ENCODE measurements at places on chromosomes 3 and 15.

- DNase-seq = no peak
Observed at GRCh38 chr3:119500901-119501300, 2.6 kb downstream of the TIMMDC1 start.

DNA sequence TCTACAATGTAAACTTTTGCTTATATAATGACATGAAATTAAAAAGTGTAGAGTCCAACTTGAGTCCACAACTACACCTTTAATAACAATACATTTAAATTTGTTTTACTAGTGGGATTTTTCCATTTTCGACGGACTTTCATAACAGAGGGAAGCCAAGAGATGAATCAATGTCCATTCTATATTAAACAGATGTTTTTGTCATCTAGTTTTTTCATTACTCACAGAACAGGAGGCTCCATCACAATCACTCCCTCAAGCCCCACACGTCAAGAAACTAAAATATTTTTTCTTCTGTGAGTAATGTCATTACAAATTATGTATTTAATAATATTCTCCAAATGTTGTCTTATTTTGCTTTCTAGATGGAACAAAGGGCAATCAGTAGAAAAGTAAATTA lies 932.9 kb downstream of the ROBO1 start:
- DNase-seq = no peak

- DNase-seq = no peak
Observed at GRCh38 chr3:61944726-61945125, 383.4 kb downstream of the PTPRG start.

- no peak for DNase-seq
Observed at GRCh38 chr15:59424616-59425015, 13.4 kb upstream of the FAM81A start.

- no peak for DNase-seq
Observed at GRCh38 chr3:126472277-126473006, 3.2 kb downstream of the ZXDC start.

DNA sequence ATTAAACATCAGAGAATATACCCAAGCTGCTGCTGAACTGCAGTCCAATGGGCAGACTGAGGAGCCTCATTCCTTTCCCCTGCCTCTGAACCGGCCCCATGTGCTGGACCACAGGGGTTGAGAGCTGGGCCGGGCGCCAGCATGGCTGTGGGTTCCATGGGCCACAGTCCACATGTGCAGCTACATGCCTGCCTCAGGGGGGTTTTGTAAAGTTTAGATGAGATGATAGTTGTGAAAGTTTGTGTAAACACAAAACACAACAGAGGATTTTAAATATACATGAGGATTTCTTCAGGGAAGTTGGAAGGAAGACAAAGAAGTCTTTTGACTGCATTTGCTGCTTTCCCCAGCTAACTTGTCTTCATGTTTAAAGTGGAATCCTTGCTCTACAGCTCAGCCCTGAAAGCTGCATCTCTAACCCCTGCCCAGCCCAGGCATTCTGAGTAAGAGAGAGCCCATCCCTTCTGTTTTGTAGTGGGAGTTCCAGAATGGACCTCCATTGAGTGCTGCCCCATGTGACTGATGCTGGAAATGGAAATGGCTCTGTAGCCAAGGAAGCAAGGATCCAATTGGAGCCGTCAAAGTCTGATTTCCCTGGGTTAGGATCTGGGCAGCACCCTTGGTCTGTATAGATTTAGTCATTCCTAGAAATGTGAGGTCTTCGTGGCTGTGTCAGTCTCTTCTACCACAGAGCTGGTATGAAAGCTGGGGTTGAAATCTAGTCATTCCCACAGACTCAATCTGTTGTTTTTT lies 17.5 kb downstream of the SLC12A8 start:
- DNase-seq = no peak

- no peak for DNase-seq
Observed at GRCh38 chr15:48681353-48681752, 35.8 kb upstream of the FBN1 start.

DNA sequence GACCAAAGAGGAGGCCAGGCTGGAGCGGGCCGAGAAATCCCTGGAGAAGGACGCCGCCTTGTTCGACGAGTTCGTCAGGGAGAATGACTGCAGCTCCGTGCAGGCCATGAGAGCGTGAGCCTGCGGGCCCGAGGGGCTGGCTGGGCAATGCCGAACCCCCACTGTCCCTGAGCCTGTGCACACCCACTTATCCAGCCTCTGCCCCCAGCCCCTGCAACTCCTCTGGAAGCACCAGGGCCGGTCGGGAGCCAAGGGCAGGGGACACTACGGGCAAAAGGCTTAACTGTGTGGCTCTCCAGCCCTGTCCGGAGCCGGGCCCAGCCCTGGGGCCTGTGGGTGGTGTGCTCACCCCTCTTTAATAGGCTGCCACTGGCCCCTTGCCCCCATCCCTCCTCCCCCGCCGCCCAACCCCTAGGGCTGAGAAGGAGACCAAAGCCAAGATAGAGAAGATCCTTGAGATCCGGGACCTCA lies 24.0 kb downstream of the CFAP100 start:
- DNase-seq = no peak

GRCh38 chr3:14253022-14253706 lies 74.5 kb downstream of the LSM3 start:
- DNase-seq = no peak

- no peak for DNase-seq
Observed at GRCh38 chr3:13272831-13273603, 147.1 kb downstream of the NUP210 start.

DNA sequence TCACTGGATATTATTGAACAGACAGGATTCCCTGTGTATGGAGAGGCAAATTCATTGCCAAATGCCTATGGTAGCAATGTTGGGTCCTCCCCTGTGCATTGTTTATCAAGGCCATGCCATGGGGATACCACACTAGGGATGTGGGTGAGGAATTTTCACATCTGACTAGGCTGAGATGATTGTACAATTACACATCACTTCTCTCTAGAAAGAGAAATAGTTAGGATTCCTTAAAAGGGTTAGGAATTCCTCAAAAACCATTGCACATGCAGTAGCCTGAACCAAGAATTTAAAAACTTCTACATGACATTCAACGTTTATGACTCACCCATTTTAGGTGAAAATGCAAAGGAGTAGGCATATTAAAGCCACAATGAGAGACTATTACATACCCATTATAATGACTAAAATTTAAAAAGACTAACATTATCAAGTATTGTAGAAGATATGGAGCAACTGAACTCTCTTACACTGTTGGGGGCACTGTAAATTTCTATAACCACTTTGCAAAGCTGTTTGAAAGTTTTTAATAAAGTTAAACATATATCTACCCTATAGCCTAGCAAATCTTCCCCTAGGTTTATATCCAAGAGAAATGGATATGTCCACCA lies 175.9 kb downstream of the THRB start:
- no peak for DNase-seq

GRCh38 chr3:122559906-122560305 lies 4.2 kb downstream of the PARP9 start:
- no peak for DNase-seq

- no peak for DNase-seq
Observed at GRCh38 chr3:134905647-134905935, 110.5 kb downstream of the EPHB1 start.

DNA sequence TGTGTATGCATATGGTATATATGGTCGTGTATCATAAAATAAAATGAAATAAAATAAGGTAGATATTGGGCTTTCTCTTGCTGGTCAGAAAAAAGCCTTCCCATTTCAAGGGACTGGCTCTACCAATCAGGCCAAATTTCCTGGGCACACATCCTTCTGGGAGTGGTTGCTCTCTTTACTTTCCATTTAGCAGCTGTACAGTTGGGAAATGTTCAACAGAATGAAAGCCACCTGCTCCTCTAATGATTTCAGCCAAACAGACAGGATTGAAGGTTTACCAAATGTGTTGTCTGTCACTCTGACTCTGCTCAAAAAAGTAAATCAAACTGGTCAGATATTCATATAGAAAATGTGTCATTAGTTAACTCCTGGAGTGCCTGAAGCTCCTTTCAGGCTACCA lies 380.4 kb downstream of the ROBO2 start:
- DNase-seq = no peak

- no peak for DNase-seq
Observed at GRCh38 chr15:22988811-22989210, 8.6 kb upstream of the CYFIP1 start.

GRCh38 chr3:124438813-124439212 lies 291.4 kb upstream of the UMPS start:
- DNase-seq = no peak

DNA sequence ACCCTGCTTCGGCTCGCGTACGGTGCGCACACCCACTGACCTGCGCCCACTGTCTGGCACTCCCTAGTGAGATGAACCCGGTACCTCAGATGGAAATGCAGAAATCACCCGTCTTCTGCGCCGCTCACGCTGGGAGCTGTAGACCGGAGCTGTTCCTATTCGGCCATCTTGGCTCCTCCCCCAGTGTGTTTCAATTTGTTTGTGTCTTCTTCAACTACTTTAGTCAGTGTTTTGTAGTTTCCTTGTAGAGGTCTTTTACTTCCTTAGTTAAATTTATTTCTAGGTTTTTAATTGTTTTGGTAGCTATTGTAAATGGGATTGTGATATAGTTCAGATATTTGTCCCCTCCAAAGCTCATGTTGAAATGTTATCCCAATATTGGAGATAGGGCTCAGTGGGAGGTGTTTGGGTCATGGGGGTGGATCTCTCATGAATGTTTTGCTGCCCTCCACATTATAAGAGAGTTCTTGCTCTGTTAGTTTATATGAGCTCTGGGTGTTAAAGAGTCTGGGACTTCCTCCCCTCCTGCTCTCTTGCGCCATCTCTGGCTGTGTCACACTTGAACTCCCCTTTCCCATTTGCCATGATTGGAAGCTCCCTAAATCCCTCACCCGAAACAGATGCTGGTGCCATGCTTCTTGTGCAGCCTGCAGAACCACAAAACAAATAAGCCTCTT lies 304.4 kb downstream of the DOCK3 start:
- no peak for DNase-seq

GRCh38 chr15:92430069-92430440 lies 36.4 kb downstream of the ST8SIA2 start:
- no peak for DNase-seq

DNA sequence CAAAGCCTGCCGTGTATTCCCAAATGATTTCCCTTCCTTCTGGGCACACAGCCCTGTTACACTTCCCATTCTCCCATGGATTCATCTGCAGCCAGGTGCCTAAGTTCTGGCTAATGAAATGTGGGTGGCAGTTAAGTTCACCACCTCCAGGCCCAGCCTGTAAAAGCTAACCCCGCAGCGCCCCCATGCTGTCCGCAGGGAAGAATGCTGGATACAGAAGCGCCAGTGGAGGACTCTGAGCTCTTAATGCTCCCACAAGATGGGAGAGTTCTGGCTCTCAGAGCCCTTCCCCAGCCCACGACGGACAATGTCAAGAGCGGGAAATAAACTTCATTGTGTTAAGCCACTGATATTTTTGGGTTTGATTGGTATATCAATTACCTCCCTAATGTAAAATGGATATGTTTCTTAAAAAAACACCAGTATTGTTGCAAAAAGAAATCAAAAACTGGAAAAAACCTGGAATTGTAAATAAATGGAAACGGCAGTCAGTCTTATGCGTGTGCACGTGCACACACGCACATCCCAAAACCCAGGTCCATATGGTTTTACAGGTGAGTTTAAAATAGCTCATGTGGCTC lies 37.7 kb upstream of the FGD5 start:
- no peak for DNase-seq

- no peak for DNase-seq
Observed at GRCh38 chr3:49614936-49615335, 59.2 kb upstream of the APEH start.

Data from central memory CD8-positive, alpha-beta T cell (primary cell).